Cardiac muscle cell (in vitro differentiated cells and primary cell): ENCODE measurements at places on chromosomes 3 and 15. TPM values are rescaled to one million over a fixed set of nuclear protein-coding genes. Genes with fewer than 3 reads are reported as not detected.

- H3K27me3 ChIP-seq, result no peaks in the 10 kb centered on the region
- no peak for DNase-seq
- no peaks in the 10 kb centered on the region for H3K36me3 ChIP-seq
- H3K27ac ChIP-seq, result no peak overlapping the region
Observed at GRCh38 chr3:167992381-167992780, 103.3 kb downstream of the GOLIM4 start.

GRCh38 chr15:83323296-83323711, 38.8 kb upstream of the BNC1 start:
- H3K27me3 ChIP-seq, result no peaks in the 10 kb centered on the region
- no peak for DNase-seq
- H3K27ac ChIP-seq, result no peak overlapping the region
- H3K4me3 ChIP-seq, result no peak overlapping the region

DNA sequence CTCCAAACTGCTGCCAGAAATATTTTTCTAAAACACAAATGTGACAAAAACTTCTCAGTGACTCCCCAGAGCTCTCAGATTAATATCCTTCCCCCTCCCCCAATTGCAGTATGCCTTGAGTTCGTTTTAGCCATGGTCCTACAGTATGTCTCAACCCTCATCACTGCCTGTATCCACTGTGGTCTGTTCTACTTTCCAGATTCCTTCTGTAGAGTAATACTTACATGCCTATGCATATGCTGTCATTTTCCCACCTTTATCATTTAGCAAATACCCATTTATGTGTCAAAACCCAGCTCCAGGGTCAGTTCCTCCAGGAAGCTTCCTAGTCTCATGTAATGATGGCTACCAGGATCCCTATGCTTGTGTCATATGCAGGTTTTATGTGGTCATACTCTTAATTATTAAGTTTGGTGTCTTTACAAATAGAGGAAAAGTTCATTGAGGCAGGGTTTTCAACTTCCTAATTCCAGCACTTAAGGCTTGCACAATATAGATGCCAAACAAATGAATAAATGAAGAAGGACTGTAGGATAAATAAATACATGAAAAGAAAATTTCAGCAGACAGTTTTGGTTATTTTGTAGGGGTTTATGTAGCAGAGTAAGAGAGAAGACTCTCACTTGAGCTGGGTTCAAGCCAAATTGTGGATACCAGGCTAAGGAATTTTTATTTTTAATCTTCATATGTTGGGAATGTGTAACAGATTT, 170.8 kb downstream of the ALCAM start:
- H3K4me1 ChIP-seq, result peaks cover 4% of the 10 kb centered on the region
- DNase-seq, result no peak
- H3K36me3 ChIP-seq, result no peaks in the 10 kb centered on the region
- H3K27ac ChIP-seq, result no peak overlapping the region

DNA sequence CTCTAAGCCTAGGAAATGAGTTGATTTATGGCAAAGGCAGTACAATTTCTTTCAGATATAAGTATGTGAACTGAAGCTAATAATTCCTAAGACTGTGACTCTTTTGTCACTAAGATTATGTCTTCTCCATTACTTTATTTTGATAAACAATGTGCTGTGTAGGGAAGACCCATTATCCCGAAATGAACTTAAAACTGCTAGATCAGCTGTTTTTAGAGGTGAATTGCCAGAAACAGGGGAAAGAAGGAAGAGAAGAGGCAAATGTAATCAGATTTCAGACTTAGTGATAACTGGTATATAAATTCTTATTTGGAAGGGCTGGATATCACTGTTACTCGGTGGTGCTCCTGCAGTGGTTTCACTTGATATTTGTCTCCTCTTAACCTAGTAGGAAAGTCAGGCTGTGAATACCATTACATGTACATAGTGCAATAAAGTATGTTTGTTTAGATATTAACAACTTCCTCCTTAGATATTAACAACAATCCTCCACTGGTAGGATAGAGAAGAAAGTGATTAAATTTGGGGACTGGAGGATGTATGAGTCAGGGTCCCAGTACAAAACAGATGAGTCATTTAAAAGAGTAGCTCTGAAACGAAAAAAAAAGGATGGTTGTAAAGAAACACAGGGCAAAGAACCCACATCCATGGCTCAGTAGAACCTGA, 338.5 kb upstream of the KCNH8 start:
- H3K4me1 ChIP-seq, result no peaks in the 10 kb centered on the region
- no peaks in the 10 kb centered on the region for H3K36me3 ChIP-seq
- no peak for DNase-seq
- no peak overlapping the region for H3K27ac ChIP-seq

- H3K27ac ChIP-seq, result no peak overlapping the region
- H3K4me3 ChIP-seq, result no peak overlapping the region
- DNase-seq, result no peak
- H3K36me3 ChIP-seq, result no peaks in the 10 kb centered on the region
Observed at GRCh38 chr3:159609625-159610024, 379.0 kb upstream of the IL12A start.

Gene C3orf20
- 0.21 and 0.92 TPM in 2 replicates for total RNA-seq
